ENCODE measurements at places on chromosomes 5 and 9.

GRCh38 chr9:121744687-121745395 is 93.4 kb downstream of the DAB2IP start:
- peak; percentile 39 for DNase-seq

- peak; percentile 42 for DNase-seq
These were observed 15.1 kb upstream of the EPB41L4B start for GRCh38 chr9:109335929-109336328.

DNA sequence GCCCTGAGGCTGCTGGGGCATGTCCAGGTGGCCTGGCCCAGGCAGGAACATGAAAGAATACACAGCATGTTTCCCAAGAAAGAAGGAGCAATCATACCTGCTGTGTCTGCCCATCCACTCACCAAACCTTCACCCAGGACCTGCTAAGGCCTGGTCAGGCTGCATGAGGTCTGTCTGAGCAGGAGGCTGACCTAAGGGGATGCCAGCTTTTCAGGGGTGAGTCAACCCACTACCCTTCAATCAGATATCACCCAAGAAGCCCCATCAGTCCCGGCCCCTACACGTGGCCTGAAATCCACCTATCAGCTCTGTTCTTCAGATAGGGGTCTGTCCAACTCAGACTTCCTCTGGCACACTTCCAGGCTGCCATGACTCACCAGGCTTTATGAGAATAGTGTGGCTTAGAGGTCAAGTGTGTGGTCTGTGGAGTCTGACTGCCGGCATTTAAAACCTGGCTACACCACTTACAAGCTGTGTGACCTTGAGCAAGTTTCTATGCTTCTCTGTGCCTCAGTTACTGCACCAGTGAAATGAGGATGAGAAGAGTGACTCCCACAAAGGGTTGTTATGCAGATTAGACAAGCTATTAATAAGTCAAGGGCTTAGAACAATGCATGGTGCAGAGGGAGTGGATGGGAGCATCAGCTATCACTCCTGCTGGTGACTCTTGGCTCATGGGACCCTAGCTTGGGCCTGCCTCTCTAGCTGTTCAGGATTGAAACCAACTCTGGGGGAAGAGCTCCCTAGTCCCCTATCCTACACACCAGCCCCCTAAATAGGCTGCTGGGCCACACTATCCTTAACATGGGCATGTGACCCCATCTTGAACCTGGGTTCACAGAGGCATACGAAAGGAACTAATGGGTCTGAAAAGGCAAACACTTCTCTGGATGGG is 130.3 kb downstream of the PAX5 start:
- peak; percentile 92 for DNase-seq

DNA sequence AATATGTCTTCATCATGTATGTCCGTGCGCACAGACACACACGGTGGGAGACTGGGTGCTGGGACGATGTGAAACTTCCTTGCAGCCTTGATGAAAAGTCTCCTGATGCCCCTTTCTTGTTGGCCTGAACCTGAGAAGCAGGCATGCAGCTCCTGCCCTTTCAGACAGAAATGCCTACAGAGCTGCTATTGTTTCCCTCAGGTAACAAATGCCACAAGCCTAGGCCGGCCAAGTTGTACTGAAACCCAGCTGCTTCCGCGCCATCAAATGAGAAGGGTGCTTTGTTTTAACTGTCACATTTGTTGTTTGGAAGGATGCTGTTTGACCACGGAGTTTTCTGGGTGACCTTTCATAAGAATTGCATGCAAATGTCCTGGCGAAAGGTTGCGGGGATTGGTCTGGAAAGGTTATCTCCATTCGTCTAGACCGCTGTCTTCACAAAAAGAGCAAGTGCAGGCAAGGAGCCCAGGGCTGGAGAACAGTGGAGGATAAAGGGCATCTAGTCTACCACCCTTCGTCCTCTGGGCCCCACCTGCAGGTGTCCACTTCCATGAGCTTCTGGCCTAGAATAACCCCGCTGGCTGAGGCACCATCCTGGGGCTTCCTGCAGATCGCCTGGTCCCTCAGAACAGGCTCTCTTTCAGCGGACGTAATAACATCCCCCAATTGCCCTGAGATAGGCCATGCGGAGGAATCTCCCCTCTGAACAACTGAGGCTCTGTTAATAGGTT is 197.2 kb downstream of the SEMA6A start:
- DNase-seq: no peak

GRCh38 chr9:124137009-124137943 is 120.5 kb upstream of the NEK6 start:
- DNase-seq: no peak

DNA sequence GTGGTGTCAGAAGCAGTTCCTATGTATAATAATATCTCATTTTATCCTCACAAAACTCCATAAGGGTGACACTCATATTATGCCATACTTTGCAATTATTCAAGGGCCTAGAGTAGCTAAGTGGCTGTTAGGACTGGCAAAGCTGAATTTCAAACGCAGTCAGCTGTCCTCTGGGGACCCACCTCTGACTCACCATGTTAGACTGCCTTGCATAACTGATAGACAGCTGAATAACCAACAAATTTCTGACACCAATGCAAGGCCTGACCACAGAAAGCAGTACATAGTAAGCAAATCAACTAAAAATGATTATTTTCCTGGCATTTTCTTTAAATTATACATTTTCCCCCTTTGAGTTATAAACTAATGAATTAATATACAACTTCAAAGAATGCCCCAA is 251.6 kb upstream of the PTGER4 start:
- peak; percentile 90 for DNase-seq

- no peak for DNase-seq
These were observed 819.4 kb downstream of the NR2F1-AS1 start for GRCh38 chr5:92761585-92761984.

DNA sequence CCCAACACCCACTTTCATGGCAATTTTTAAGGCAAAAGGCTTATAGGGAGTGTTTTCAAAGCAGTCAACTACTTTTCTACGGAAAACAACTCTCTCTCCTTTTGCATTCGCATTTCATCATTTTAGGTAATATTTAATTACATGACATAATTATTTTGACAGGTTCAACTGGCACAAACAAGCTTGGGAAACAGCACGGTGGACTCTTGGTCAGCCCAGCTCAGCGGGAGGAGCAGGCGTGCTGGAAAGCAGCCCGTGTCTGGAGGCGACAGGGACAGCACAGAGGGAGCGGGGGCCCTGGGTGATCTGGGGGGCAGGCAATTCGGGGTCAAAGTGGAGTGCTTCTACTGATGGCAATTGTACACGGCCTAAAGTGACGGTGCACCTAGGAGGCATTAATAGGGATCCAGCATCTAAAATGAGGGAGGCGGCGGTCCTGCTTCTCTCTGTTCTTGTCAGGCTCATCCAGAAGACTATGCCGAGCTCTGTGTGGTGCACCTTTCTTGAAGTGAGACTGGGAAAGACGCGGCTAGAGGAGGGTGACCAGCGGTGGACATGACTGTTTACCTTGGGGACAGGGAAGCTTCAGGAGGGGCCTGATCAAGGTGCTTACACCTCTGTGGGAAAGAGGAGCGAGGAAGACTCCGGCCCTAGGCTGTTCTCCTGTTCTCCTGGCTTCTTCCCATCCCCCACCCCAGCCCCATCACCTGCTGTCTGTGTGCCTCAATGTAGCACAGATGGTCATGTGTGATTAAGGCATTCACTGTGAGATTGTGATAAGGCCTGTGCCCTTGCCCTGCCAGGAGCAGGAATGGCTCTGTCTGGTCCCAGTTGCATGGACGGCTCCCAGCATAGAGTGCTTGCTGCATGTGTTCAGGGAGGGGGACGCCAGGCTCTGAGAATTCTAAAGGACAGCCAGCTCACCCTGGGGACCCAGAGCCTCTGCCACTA is 3.4 kb downstream of the MYMK start:
- DNase-seq: no peak

DNA sequence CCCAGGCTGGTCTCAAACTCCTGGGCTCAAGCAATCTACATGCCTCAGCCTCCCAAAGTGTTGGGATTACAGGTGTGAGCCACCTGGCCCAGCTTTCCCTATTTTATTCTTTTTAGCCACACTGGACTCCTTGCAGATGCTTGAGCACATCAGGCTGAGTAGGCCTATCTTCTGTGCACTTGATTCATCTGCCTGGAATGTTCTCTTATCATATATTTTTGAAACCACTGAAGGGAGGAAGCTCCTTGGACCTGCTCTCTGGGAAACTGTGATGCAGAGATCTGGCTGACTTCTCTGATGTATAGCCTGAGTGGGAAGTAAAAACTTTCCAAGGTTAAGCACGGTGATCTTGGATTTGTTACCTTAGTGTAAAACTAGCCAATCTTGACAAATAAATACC is 6.5 kb upstream of the MAT2B start:
- DNase-seq: peak; percentile 87

DNA sequence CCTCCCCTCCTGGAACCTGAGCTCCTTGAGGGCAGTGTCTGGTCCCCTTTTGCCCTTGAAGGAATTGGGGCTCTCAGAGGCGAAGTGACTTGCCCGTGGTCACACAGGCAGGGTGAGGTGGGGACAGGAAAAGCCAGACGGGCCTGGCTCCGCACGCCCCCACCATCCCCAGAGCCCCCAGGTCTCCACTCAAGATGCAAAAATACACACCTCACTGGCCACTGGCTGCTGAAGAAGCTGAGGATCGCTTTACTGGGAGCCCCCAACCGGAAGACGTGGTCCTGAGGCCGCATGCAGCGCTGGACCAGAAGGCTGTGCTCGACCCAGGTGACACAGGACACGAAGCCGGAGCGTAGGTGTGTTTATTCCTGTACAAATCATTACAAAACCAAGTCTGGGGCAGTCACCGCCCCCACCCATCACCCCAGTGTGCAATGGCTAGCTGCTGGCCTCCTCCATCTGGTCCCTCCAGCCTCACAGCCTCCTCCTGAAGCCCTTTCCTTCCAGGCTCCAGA is 7.6 kb upstream of the AK1 start:
- no peak for DNase-seq

GRCh38 chr9:127980060-127980705 is 606 bp downstream of the EEIG1 start:
- DNase-seq: peak; percentile 20

DNA sequence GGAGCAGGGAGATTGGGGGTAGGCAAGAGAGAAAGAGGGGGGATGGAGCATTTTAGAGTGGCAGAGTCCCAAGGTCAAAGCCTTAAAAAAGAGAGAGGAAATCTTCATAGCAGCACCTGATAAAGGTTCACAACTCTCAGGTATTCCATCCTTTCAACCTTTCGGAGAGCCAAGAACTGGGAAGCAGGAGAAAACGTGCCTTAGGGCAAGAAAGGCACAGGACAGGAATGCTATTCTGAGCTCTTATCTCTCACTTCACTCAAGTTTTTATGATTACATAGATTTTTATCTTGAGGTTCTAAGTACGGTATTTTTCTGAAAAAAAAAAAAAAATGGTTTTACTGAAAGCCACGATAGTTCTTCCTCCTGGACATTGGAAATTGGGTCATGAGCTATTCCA is 34.5 kb upstream of the SMAD5 start:
- DNase-seq: no peak

- no peak for DNase-seq
These were observed 1038.7 kb downstream of the PTPRD start for GRCh38 chr9:9574080-9574479.

GRCh38 chr5:179316982-179317381 is 28.3 kb downstream of the ADAMTS2 start:
- DNase-seq: no peak

DNA sequence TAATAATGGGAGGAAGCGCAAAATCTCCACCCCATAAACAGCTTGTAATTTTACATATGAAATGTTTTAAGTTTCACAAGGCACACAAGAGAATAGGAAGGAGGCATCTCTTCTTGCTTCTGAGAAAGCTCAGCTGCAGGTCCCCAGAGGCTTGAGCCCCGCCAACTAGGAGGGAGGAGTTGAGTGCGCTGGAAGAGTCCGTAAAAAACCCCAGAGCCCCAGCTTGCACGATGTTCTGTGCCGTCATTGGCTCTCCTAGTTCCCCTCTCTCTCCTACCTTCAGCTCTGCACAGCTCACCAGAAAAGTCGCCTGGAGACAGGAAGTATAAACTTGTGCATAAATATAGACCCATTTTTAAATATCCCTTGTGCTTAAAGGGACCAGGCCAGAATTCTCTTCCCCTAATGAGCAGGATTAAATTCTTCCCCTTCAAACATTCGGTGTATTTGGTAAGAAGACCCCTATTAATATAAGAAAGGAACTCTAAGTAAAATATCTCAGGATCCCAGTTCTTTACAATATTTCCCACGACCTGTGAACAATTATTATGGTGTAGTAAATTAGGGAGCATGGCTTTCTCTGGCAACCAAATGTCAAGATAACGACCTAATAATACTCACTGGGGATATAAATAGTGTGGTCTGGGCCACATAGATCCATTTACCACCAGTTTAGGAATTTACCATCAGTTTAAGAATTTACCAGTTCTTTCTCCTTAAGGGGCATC is 13.7 kb downstream of the GLRX start:
- peak; percentile 60 for DNase-seq

- peak; percentile 31 for DNase-seq
These were observed 42.1 kb downstream of the SEC61B start for GRCh38 chr9:99264070-99264680.

GRCh38 chr9:17837965-17838364 is 259.1 kb downstream of the SH3GL2 start:
- DNase-seq: no peak

- no peak for DNase-seq
These were observed 666.8 kb downstream of the ACTL7B start for GRCh38 chr9:108188976-108189375.
